Smooth muscle cell of the coronary artery (primary cell): ENCODE measurements at places on chromosomes 2 and 18. TPM values are rescaled to one million over a fixed set of nuclear protein-coding genes. Genes with fewer than 3 reads are reported as not detected.

RAB11FIP5 gene
- total RNA-seq = 22.5 and 27.8 TPM in 2 replicates

LIMS3 gene
- total RNA-seq = 1.8 and 8.4 TPM in 2 replicates

AQP12B gene
- total RNA-seq = not detected in 2 replicates

TPO gene
- not detected in 2 replicates for total RNA-seq

ABCG8 gene
- total RNA-seq = not detected in 2 replicates

ABCB11 gene
- not detected in 2 replicates for total RNA-seq

STAT1 gene
- total RNA-seq = 141 and 613 TPM in 2 replicates

CPO gene
- total RNA-seq = 0.47 TPM in 1 of 2 replicates, not detected in the other

ELOA2 gene
- total RNA-seq = not detected in 2 replicates

XIRP2 gene
- total RNA-seq = under 0.01 TPM in 1 of 2 replicates, not detected in the other

CDH7 gene
- not detected in 2 replicates for total RNA-seq

SERPINB11 gene
- total RNA-seq = 0.12 TPM in 1 of 2 replicates, not detected in the other

VWA3B gene
- not detected in 2 replicates for total RNA-seq

GMPPA gene
- total RNA-seq = 67.1 and 102 TPM in 2 replicates

FOXI3 gene
- total RNA-seq = not detected in 2 replicates

SAG gene
- total RNA-seq = not detected in 2 replicates
